ENCODE measurements at places on chromosomes 11 and 22.

DNA sequence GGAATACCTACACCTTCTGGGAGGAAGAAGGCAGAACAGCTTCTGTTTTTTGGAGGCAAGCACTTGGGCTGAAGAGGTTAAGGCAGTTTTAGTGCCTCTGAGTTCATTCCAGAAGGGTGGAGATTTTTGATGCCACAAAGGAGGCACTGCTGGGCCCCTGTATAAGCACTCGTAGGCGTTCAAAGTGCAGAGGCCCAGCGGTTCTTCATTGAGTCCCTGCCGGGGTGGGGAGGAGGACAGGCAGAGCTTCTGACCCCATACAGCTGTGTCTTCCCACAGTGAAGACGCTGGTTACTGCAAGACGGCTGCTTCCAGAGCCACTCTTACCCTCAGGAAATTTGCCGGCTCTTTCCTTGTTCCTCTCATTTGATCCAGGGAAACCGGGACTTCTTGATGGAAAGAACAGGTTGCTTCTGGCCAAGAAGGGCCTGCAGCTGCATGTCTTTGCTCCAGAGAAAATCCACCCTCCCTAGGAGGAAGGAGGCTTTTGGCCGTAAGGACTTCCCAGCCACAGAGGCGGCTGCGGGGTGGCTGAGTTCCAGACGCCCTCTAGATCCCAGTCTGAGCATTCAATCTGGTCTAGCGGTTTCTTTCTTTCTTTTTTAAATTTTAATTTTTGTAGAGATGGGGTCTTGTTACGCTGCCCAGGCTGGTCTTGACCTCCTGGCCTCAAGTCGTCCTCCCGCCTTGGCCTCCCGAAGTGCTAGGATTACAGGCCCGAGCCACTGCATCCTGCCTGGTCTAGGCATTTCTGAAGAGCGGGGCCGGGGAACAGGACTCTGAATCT is 9.4 kb downstream of the ADAMTS15 start:
- DNase-seq: no peak

GRCh38 chr11:8329847-8330361 is 66.2 kb upstream of the LMO1 start:
- DNase-seq: peak; percentile 70

DNA sequence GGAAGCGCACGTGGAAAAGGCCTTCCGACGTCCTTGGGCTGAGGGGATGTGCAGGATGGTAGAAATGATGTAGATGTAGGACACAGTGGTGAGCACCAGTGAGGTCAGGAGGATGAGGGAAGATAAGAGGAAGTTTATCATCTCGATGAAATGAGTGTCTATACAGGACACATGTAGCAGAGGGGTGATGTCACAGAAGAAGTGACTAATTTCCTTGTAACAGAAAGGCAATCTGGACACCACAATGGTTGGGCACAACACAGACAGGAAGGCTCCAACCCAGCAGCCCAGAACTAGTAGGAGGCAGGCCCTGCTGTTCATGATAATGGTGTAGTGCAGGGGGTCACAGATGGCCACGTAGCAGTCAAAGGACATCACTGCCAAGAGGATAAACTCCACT is 35.0 kb upstream of the OR6M1 start:
- DNase-seq: no peak

- no peak for DNase-seq
Observed at GRCh38 chr11:106442032-106442431, 364.6 kb downstream of the AASDHPPT start.

GRCh38 chr22:49942565-49943404 is 17.8 kb upstream of the PIM3 start:
- peak; percentile 50 for DNase-seq

GRCh38 chr11:117840881-117841550 is 16.5 kb upstream of the FXYD2 start:
- no peak for DNase-seq

DNA sequence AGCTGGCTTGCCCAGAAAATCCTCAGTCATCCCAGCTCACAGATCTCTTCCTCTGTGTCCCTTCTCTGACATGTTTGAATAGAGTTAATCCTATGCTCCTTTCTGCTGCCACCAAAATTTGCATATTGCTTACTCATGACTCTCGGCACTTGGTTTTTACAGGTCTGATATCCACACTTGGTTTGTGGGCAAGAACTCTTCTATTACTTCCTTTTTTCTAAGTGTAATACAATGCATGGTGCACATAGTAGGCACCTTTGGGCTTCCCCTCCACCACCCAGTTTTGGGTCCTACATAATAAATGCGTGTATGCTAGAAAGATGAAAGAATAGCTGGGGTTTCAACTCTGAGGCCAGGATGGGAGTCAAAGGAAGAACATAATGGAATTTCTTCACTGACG is 69.7 kb upstream of the GRK3 start:
- no peak for DNase-seq

GRCh38 chr22:19898831-19899567 is 42.6 kb upstream of the COMT start:
- no peak for DNase-seq

DNA sequence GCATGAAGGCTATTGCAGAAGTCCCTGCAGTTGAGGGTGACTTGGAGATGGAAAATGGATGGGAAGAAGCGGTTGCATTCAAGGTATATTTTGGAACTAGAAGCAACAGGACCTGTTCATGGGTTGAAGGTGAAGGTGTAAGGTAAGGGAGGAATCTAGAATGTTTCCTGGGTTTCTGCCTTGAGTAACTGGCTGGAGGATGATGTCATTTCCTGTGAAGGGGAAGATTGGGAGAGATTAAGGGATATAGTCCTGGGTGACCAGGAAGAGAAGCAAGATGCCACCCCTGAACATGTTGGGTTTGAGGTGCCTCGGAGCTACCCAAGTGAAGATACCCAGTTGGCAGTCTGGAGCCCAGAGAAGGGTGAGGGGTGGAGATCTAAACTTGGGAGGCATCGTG is 12.1 kb upstream of the MOGAT2 start:
- no peak for DNase-seq

GRCh38 chr22:21074102-21074715 is 28.5 kb downstream of the LRRC74B start:
- no peak for DNase-seq

GRCh38 chr11:111105566-111105965 is 140.0 kb upstream of the POU2AF2 start:
- DNase-seq: no peak

DNA sequence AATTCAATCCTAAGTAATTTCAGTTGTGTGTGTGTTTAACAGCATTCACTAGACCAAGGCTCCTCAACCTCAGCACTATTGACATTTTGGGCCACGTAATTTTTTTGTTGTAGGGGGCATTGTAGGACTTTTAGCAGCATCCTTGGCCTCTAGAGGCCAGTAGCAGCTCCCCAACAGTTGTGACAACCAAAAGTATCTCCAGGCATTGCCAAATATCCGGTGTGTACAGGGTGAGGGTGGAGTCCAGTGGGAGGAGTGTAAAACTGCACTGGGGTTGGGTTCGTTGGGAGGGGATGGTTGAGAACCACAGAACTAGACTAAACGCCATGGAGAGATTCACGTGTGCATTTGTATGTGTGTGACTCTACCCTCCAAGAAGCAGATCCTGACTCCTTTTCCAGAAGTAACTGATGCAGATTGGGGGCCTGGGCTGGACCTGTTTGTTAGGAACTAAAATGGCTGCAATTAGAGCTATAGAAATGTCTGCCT is 5.9 kb upstream of the PHF21A start:
- DNase-seq: no peak

- DNase-seq: no peak
Observed at GRCh38 chr22:49017482-49018329, 810.0 kb downstream of the BRD1 start.

- DNase-seq: no peak
Observed at GRCh38 chr11:102767800-102768199, 12.6 kb downstream of the MMP10 start.

DNA sequence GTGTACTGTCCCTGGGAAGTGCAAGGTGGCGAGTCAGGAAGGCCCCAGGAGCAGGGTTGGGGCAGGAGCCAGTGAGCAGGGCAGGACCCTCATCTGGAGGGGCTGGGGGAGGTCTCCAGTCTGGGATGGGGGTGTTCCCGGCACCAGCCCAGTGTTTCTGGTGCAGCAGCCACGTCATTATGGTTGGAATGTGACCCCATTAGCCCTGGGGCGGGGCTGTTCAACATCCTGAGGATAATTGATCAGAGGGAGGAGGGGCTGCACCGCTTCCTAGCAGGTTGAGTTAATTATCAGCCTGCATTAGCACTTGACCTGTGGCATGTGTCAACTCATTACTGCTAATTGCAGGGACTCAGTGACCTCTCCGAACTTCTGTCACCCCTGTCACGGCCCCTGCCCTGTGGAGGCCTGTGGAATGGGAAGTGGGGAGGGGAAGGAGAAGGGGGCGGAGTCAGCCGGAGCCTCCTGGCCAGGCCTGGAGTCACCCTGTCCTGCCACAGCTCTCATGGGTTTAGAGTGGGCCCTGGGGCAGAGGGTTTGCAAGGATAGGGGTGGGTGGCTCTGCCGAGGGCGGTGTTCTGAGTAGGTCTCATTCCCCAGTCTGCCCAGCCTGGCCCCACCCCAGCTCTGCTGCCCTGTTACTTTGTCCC is 52.8 kb upstream of the CCDC188 start:
- DNase-seq: peak; percentile 90

- no peak for DNase-seq
Observed at GRCh38 chr11:3962406-3962840, 107.0 kb downstream of the STIM1 start.

DNA sequence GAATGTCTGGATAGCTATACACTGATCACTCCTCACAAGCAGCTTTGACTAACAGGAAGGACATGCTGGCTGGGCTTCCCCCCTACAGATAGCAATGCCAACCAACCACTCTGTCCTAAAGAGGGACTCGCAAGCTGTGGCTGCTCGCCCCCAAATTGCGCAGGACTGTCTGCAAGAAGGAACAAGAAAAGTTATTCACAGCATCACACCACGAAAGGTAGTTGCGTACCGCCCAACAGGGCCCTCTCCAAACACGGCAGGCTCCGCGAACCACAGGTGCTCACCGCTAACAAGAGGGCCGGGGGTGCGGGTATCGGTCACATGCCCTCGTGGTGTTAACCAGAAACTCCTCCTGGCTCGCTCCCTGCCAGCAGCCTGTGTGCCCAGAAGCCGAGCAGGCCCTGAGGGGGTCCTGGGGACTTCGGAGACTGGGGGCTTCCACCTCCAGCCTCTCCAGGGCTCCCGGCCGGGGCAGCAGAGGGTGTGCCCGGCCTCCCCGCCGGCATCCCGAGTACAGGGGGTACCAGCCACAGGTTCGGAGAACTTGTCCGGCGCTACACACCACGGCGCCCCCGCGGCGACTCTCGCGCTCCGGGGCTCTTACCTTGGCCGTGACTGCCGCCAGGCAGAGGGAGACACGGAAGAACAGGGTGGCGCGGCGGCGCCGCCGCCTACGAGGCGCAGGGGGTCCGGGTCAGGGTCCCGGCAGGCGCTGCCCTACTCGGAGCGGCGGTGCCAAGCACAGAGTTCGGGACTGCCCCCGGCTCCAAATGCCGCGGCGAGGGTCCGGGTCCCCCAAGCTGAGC is 682 bp downstream of the LARGE1 start:
- DNase-seq: peak; percentile 63

- peak; percentile 75 for DNase-seq
Observed at GRCh38 chr11:110430267-110431050, 711 bp downstream of the FDX1 start.

DNA sequence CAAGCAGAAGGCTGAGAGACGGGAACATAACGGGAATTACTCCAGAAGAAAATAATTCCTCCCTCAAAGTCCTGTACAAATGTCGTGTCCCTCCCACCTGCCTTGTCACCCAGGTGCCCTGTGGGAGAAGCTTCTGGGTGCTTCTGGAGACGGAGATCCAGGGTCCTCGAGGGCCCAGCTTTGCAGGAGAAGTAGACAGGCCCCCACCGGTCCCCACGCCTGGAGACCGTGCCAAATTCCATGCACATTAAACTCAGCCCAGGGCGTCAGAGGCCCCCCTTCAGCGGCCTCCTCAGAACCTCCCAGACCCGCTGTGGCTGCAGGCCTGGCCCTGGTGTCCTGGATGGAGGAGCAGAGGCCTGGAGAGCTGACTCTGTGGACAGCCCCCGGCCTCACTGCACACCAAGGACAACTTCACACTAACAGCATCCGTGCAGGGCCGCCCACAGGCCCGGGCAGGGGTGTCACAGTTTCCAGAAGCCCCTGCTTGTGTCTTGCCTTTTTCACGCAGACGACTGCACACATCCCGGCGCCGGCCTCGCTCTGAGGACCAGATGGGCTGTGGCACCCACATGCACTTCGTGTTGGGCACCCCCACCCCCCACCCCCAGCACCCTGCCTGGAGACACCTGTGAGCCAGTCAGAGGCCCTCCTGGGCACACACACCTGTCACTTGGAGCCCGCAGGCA is 734.3 kb downstream of the BRD1 start:
- no peak for DNase-seq

GRCh38 chr11:69438286-69438920 is 43.1 kb upstream of the LINC01488 start:
- DNase-seq: no peak

DNA sequence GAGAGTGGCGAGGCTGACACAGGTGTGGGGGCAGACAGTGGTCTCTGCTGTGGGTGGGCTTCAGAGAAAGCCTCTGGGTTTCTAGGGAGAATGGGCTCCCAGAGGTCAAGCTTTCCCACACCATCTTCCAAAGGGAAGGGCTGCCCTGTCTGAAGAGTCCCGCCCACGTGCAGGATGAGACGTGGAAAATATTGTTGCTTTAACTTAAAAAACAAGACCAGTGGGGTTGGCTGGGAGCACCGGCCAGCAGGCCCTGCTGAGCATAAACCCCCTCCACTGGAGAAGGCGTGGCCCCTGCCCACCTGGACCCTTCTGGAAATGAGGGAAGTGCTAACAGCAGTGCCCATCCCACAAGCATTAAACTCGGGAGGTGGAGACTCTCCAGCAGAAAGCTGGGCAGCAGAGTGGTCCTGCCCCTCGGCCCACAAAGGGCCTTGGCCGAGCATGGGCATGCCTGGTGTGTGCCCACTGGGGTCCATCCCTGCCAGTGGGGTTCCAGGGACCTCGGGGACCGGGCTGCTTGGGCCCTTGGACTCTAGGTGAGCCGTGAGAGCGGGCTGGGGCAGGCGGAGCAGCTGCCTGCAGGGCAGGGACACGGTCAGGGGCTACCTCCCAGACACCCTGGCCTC is 15.4 kb downstream of the SELENOO start:
- DNase-seq: no peak

DNA sequence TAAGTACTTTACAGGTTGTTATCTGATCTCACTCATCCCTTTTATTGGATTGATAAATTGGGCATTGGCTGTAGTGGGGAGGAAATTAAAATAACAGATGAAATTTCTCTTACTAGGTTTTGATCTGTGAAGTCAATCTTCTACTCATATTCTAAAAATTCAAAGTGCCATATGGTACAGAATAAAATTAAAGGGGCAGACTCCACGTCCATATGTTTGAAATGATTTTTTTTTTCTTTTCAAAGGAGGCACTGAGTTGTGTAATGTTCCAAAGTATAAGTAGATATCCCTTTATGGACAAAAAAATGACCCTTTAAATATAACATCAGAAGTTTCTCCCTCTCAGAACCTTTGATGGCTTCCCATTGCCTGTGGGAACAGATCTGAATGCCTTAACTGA is 207.4 kb downstream of the DBX1 start:
- DNase-seq: no peak

Data from eye (tissue), 1 donor.